Upper lobe of left lung (tissue), 6 donors: ENCODE measurements at places on chromosomes 1 and 21. TPM values are rescaled to one million over a fixed set of nuclear protein-coding genes. Genes with fewer than 3 reads are reported as not detected.

GRCh38 chr1:231778009-231778719, 151.6 kb downstream of the DISC1 start:
- DNase-seq: peak; percentile 37

DNA sequence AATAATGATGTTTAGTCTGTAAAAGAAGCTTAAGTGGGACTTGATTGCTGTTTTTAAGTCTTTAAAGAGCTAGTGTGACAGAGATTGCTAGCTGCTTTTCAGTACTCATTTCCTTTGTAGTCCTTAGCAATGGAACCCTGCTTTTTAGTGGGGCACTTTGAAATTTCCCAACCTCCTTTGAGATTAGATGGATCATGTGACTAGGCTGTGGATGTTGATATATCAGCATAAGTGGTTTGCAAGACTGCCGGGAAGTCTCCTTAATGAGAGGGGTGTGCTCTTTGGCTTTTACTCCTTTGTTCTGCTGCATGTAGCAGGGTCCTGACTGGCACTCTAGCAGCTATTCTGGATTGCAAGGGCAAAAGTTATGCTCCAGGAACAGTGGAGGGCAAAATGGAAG, 11.2 kb upstream of the RCOR3 start:
- DNase-seq: peak; percentile 44

GRCh38 chr1:158163000-158163947, 17.4 kb upstream of the CD1D start:
- DNase-seq: no peak

- no peak for DNase-seq
Measured at GRCh38 chr1:229066591-229066990, 204.3 kb upstream of the RAB4A start.

- no peak for DNase-seq
Measured at GRCh38 chr1:178768423-178768822, 43.4 kb downstream of the RALGPS2 start.

DNA sequence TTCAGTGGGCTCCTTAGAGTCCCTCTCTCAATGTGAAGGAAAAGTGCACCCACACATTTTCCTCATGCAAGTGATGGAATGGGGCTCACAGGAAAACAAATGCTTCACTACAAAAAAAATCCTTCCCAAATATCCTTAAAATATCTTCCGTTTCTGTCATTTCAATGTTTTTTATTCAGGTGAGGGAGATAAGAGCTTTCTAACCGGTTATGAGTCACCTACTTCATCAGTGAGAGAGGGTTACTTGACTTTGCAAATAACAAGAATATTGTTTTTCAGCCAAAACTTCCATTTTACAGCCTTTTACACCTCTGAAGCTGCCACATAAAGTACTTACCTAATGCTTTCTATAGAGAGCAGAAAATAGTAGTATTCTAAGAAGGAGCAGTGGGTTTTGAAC, 98.3 kb upstream of the CD55 start:
- DNase-seq: no peak

- no peak for DNase-seq
Measured at GRCh38 chr21:45085700-45086099, 11.3 kb downstream of the ADARB1 start.

GRCh38 chr1:48882020-48882419, 105.3 kb upstream of the BEND5 start:
- no peak for DNase-seq

GRCh38 chr1:240706150-240706935, 94.4 kb upstream of the GREM2 start:
- no peak for DNase-seq

BEND5 gene
- 14.5 TPM for total RNA-seq

RGS13 gene
- not detected for total RNA-seq

ETV3 gene
- 21.5 TPM for total RNA-seq
